ENCODE measurements at places on chromosomes 1 and 21.

DNA sequence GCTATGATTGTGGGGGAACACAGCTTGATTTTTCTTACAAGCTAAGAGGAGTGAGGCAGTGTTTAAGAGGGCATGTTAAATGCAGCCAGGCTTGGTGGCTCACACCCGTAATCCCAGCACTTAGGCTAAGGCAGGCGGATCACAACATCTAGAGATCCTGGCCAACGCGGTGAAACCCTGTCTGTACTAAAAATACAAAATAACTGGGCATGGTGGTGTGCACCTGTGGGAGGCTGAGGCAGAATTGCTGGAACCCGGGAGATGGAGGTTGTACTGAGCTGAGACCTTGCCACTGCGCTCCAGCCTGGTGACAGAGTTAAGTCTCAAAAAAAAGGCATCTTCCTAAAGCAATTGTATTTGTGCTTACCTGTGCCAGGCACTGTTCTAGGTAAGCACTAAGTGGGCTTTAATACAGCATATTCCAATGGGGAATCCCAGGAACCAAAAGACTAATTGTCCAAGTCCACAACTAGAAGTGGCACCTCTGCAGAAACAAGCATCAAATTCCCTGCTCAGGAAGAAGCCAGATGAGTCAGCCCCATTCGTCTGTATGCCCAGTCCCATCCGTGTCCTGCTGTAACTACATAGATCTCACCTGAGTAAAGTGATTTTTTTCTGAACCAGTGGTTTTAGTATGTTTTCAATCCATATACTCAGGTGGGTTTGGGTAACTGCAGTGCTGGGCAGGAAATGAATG lies 4.6 kb downstream of the RCC1 start:
- no peak for DNase-seq

DNA sequence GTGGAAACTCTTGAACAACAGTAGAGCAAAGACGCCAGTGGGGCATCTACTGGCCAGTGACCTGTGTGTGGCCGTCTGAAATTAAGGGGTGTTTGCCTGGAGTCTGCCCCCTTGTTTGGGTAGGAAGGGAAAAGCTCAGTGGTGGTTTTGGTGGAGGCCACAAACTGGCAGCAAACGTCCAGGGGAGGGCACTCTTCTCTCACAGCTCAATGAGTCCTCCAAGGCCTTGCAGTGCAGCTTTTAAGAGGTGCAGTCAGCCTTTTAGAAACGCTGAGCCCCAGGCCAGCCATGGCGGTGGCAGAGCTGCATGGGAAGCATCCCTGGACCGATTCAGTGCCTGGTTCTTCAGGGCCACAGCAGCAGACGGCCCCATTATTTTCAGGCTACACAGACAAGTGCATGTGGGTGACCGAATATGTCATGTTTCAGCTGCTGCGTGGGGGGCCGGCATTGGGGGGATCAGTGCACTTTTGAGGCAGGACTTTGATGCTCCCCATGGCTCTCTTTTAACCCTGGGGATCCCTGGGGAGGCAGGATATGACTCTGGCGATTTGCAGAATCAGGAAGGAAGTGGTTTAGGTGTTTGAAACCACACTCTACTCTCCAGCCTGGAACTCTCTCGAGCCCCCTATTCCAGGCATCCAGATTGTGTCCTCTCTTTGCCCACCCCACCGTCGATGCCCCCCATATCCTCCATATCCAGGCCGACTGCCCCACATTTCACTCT lies 414.0 kb downstream of the PRDM2 start:
- DNase-seq: peak; percentile 70

DNA sequence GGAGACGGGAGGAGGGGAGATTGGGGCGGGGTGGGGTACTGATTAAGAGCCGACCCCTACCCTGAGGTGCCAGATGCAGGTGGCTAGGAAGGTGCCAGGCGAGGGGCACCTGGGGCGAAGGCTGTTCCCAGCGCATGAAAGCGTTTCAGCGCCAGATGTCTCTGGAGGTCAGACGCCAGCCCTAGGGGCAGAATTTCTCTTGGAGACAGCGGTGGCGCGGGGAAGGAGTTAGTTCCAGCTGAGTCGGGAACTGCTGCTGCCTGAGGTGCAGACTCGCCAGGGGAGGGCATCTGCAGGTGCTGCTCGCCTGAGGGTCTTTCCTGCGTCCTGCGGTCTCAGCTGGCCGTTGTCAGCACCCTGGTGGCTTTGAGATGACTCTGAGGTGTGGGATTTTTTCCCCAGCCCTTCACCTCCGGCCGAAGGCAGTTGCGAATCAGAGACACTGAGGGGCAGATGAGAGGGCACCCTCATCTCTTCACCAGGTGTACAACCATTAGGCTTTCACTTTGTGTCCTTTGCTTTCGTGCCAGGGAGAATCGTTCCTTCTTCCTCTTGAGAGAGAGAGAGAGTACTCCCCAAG lies 539 bp downstream of the CGN start:
- DNase-seq: no peak

- DNase-seq: no peak
These were observed 32.9 kb upstream of the COL6A1 start for GRCh38 chr21:45948576-45949141.
